ENCODE measurements at places on chromosomes 2 and 18.

GRCh38 chr2:164934401-164935117 lies 20.8 kb downstream of the SLC38A11 start:
- DNase-seq: no peak

DNA sequence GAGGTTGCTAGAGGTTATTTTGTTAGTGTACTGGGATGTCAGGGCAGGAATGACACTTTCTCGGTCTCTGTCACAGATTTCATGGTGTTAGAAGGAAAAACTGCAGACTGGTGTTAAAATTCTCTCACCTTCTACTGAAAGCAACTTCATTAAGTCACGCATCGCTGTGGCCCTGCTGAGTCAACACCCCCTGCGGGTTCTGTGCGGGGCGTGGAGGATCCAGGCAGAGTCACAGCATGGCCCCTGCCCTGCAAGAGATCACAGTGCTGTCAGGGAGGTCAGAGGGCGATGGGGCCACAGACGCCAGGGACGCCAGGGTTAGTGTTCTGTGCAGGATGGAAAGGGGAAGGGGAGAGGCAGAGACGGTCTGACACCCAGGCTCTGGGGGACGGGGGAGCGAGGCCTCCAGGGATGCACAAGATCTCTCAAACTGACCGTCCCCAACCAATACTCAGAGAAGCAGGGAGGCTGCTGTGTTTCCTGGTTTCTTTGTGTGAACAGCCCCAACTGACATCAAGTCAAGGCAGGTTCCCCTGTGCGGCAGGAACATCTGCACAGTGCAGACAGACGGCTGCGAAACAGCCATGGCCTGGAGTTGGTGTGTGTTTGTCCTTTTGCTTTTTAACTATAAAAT lies 354.9 kb upstream of the SALL3 start:
- no peak for DNase-seq

GRCh38 chr2:205287316-205287715 lies 395.0 kb upstream of the NRP2 start:
- DNase-seq: no peak

DNA sequence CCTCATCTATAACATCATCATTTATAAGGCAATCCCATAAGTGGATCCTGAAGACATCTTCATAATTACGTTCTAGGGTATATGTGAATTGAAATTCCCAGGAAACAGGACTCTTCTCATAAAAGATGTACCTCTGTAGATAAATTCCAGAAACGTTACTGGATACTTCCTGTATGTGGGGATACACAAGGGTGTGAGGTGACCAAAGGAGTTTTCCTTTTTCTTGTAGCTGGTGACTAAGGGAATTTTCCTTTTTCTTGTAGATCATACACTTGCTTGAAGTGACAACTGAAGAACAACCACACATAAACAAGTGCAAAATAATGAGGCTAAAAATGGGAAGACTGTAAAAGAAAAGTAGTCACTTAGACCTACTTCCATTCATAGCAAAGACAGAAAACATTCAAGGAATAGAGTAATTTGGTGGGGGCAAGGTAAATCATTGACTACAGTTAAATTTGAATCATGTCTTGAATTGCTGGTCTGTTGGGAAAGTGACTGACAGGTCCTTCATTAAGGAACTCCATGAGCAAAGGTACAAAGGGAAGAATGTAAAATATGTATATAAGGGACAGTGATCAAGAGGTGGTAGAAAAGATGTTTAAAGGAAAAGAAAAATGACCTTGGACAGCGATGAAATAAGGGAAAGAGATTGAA lies 53.2 kb upstream of the UBE2E3 start:
- no peak for DNase-seq

DNA sequence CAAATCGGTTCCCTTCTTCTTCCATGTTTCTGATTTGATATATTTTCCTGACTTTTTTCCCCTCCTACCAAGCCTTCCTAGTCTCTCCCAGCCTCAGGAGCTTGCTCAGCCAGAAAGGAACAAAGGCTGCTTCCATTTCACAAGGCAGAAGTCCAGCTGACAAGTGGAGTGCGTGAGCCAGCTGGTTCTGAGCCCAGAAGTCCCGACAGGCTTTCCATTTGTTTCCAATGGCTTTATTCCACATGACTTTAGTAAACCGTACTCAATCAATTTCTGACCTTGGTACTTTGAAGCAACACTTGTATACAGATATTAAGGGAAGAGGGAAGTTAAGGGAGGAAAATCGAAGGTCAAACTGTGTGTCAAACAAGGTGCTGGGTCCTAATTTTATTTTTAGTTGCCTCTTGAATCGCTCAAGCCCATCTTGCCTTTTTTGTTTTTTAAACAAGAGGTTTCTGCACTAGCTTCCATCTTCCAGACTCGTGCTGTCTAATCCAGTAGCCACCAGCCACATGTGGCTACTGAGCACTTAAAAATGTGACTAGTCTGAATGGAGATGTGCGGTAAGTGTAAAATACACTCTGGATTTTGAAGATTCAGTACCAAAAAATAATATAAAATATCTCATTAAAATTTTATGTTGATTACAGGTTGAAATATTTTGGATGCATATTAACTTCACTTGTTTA lies 36.2 kb downstream of the WIPF1 start:
- DNase-seq: no peak

DNA sequence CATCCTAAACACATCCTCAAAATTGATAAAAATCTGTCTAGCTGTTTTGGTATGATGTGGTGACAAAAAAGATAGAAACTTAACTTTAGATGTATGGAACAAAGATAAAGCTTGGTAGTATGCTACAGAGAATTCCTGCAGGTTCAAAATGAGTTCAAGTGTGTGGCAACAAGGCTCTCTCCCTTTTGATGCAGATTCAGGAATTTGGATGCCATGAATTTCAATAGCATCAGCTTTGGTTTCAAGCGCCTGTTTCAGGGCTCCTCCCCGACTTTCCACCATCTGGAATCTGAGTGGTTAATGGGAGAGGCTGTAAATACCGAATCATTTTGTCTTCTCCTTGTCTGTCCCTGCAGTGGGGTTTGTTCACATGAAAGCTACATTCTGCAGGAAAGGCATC lies 180.6 kb downstream of the MTX2 start:
- no peak for DNase-seq

- no peak for DNase-seq
These were observed 39.7 kb upstream of the CWC22 start for GRCh38 chr2:180046776-180047175.

- no peak for DNase-seq
These were observed 24.5 kb downstream of the PIAS2 start for GRCh38 chr18:46892842-46893241.

GRCh38 chr2:156037482-156037881 lies 295.0 kb downstream of the NR4A2 start:
- no peak for DNase-seq

DNA sequence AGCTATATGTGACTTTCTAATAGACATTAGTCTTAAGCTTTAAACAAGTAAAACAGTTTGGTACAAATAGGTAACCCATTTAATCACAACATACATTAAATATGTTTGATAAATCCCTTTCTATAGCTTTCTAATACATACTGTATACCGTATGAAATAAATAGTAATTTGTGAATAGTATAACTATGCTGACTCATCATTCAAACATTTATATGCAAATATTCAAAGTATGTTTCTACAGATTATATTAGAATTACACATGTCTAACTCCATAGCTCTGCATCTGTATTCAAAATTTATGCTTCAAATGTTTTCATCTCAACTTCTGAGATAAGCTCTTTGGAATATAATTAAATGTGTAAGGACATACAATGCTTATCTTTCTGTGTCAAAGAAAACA lies 142.7 kb upstream of the ZNF804A start:
- DNase-seq: no peak

- DNase-seq: peak; percentile 87
These were observed 98.6 kb downstream of the IRS1 start for GRCh38 chr2:226701052-226701451.

DNA sequence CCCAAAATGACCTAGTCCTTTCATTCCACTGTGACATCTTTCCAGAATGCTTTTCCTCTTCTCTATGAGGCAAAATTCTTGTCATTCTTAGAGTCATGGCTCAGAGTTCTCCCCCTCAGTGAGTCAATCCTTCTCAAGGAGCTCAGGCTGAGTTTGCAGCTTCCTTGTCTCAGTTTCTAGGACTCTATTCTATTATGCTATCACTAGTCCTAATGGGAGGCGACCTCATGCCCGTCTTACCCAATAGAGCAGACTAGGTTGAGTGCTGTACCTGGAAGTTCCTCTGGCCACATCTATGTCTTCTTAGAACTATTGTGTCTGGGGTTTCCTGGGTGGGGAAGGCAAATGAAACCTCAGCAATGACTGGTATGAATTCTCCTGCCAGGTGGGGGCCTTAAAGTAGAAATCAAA lies 51.5 kb downstream of the HAUS1 start:
- peak; percentile 88 for DNase-seq

DNA sequence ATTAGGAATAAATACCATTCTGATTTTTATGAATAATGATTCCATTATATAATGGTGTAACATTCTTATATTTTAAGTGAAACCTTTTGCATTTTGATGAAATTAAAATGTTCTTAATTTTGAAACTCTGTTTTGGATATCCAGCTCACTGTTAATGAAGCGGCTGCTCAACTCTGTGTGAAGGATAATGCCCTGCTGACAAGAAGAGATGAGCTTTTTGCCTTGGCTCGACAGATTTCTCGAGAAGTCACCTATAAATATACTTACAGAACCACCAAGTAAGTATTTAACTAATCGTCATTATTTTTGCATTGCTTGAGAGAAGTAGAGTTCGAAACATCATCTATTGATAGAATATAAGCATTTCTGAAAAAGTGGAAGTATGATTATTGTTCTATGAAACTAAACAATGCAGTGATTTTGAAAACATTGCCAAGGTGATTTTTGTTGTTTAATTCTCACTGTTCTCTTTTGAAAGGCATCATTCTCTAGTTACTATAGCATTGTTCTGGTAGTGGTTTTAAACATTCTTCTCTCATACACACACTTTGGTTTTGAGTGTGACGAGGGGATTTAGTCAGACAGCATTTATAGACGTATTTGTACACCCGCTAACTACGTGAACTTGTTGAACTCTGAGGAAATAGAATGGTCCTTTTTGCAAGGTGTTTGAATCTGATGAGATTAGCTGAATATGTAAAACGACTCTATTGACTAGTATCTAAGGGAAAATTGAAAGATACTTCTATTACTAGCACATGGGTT lies 21.5 kb downstream of the NAB1 start:
- DNase-seq: no peak

DNA sequence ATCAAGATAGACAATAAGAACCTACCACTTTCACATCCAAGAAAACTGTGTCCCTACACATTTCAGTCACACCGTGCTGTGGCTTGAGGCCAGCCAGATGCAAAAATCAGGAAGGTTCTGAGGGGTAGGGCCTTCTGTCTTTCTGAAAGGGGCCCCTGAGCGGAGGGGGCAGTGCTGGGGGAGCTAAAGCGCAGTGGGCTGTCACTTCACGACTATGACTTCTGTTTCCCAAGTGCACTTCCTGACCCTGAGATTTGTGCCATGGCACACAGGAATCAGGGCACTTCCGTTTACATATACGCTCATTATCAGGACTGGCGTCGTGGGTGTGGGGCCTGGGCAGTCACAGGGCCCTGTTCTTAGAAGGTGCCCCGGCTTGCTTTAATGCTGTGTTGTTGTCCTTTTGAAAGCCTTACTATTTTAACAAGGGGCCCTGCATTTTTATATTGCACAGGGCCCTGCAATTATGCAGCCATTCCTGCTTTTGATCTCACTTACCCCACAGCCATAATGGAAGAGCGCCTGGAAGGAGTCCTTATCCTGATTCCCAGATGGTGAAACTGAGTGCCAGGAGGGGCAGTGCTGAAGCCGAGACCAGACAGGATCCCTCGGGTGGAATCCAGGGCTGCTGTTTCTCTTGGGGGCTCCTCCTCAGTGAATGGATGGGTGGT lies 620 bp downstream of the NGEF start:
- DNase-seq: no peak

- DNase-seq: no peak
These were observed 7.2 kb upstream of the PUM2 start for GRCh38 chr2:20357638-20358389.

DNA sequence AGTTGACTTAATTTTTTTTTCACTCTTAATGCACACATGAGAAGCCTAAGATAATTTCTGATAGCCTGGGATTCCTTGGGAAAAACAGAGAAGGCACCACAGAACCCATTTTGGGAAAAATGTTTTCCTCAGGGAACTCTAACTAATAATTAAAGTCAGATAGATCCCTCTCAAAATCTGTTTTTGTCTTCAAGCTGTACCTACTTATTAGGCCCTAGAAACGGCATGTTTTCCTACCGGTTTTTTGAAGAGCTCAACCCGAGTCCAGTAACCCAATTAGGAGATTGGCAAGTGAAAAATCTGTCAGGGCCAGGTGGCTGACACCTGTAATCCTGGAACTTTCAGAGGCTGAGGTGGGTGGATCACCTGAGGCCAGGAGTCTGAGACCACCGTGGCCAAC lies 16.1 kb upstream of the PDK1 start:
- no peak for DNase-seq

DNA sequence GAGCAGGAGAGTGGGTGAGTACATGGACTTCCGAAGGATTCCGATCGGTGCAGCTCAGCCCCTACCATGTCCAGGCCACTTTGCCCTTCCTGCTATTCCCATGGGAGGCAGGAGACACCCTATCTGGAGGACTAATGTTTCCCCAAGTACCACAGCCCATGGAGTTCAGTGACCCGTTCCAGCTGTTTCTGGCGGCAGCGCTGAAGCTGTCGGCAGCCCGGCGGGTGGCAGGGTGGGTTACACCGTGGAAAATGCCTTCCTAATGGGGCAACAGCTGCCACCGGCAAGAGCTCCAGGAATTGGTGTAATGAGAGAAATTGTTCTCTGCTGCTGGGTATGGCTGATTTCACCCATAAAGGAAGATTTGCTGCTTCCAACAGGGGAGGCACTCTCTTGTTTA lies 98.3 kb downstream of the MYCN start:
- DNase-seq: no peak

DNA sequence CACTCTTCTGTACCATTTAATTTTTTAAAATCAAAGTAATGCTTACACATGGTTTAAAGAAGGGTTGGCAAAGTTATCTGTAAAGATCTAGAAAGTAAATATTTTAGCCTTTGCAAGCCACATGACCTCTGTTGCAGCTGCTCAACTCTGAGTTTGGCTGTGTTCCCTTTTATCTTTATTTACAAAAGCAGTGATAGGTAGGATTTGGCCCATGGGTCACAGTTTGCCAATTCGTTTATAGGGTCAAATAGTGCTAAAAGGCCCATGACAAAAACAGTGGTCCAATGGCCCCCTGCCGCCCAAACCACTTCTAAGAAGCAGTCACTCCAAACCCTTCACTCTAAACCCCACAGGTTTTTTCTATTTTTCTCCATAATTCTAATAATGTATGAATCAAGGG lies 124.8 kb downstream of the PARD3B start:
- DNase-seq: no peak

GRCh38 chr18:68676913-68677312 lies 38.0 kb downstream of the TMX3 start:
- no peak for DNase-seq
